Stimulated activated CD4-positive, alpha-beta T cell treated with anti-CD3 and anti-CD28 coated beads, Interleukin-15, amount 100 ng/mL, for 1 hour (primary cell): ENCODE measurements at places on chromosomes 3 and 15.

GRCh38 chr3:156664831-156665178, 9.6 kb upstream of the TIPARP start:
- DNase-seq = no peak

GRCh38 chr15:39434163-39434562, 146.7 kb upstream of the THBS1 start:
- DNase-seq = no peak

GRCh38 chr15:84588053-84588874, 12.5 kb upstream of the ZSCAN2 start:
- DNase-seq = peak; percentile 71

- DNase-seq = no peak
Observed at GRCh38 chr3:114553949-114554593, 260.2 kb downstream of the TIGIT start.

DNA sequence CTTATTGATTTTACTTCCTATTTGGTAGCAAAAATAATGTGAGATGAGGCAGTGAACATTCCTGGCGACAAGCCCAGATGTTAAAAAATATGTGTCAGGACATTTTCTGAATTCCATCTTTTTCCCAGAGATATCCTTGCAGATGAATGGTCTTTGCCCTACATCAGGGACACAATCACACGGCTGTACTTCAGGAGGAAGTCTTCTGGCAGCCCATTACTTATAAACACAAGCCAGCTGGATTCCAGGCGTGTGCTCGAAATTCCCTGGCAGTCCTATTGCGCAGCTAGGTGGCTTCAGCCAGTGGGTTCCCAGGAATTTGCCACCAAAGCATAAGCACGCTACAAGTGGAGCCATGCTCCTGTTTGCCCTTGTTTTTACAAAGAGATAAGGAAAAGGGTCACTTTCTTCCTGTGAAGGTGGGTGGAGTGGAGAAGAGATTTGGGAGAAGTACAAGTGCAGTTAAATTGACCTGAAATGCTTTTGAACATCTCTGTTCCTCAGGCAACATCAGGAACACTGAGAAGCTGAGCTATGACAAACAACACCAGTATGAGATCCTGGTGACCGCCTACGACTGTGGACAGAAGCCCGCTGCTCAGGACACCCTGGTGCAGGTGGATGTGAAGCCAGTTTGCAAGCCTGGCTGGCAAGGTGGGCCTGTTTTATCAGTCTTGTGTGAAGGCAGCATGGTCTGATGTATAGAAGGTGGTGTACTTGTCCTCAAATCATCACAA, 257.1 kb upstream of the TRIM42 start:
- DNase-seq = no peak

DNA sequence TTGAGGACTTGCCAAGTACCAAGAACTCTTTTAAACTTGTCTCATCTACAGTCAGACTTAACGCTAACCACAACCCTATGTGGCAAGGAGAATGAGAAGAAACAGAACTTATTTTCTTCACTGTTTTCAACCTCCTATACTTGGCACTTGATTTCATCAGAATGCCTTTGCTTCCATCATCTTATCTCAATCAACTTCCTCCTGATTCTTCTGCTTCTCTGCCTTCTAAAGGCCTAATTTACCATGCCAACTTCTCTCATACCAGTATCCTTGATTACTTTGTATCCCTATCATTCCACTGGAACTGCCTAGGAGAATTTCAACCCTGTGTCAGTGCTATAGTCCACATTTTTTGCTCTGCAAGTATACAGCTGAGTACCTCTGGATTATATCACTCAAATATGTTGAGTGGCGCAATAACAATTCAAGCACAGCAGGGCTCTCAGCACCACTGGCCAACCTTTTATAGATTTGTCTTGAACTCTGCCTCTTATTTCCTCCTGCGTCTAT, 413.6 kb downstream of the ROBO1 start:
- DNase-seq = no peak
